ENCODE measurements at places on chromosomes 3 and 15.

GRCh38 chr15:74302821-74303359 lies 64.6 kb downstream of the CYP11A1 start:
- DNase-seq, result no peak

DNA sequence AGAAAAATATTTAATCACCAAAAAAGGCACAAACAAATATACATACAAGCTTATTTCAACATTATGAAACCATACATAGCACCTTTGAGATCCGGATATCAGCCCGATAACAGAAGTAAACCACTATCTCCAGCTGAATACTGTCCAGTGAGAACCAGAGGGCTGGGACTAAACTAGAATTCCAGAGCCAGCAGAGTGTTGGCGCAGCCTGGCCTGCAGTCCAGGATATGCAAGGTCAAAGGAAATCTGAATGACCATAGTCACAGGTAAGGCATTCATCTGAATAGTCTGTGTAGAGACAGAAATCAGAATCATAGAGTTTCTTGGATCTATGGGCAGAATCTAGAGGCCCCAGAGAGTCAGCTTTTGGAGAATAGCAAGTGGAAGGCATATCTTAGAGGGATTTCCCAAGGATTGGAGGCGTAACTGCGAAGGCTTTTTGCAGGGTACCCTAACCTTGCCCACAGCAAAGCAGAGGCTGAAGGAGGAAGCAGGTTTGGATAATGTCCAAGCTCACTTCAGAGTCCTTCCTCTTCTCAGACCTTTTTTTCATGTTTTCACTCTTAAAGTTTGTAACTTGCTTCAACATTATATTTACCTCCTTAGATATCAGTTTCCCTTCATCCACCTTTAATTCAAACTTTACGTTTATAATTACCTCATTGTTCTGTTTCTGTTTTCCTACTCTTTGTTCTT lies 32.5 kb upstream of the TP63 start:
- no peak for DNase-seq

DNA sequence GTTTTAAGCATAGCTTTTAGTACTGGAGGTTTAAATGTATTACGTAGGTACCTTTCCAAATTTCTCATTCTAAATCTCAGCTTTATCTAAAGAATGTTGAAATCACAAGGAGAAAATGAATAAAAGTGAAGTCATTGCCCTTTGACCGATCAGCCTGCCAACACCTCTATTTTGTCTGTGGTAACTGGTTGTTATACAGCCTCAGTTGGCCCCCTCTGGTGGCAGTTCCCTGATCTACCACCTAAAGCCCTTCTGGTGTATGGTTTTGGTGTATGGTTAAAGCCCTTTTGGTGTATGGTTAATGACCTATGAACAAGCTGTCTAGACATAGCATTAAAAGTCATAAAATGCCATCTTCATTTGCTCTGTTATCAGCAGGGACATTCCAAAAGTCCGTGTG lies 378.2 kb upstream of the AZI2 start:
- no peak for DNase-seq

DNA sequence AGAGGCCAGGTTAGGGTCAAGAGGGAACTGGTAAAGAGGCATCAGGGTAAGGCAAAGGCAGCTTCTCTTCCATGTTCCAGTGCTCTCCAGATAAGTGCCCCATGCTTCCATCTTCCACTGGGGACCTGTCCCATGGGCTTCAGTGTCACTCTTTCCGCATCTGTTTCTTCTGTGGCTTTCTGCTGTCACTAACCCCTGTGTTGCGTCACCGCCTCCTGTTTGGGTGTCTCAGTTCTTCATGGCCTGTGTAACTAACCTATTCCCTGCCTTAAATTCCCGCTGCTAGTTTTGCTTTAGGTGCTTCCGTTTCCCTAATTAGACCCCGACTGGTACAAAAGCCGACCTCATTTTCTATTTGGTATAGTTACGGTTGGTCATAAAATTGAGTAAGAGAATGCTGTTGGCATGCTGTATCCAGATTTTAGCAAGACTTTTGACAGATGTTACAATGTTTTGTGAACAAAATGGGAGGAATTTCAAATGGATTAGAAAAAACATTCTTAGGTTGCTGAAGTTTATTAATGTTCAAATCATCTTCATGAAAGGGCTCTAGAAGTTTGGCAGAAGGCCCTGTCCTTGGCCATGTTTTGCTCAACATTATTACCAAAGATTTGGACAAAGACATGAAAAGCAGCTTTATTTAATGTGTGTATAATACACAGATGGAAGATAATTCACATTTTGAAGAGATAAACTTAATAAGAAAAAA lies 245.3 kb downstream of the BBX start:
- no peak for DNase-seq

GRCh38 chr3:4247391-4247790 lies 55.8 kb upstream of the SETMAR start:
- no peak for DNase-seq

DNA sequence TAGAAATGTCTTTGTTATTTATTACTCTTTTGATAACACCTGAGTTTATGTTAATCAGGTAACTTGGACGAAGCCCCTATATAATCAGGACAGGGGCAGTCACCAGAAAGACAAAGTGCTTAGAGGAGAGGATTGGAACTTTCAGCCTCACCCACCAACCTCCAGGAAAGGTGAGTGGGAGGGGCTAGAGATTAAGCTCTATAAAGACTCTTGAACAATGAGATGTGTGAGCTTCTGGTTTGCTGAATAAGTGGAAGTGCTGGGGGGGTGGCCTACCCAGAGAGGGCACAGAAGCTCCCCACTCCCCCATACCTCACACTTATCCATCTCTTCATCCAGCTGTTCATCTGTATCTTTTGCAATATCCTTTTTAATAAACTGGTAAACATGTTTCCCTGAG lies 73.9 kb downstream of the TTBK2 start:
- DNase-seq, result no peak
